ENCODE measurements at places on chromosomes 5 and 9. TPM values are rescaled to one million over a fixed set of nuclear protein-coding genes. Genes with fewer than 3 reads are reported as not detected.

DNA sequence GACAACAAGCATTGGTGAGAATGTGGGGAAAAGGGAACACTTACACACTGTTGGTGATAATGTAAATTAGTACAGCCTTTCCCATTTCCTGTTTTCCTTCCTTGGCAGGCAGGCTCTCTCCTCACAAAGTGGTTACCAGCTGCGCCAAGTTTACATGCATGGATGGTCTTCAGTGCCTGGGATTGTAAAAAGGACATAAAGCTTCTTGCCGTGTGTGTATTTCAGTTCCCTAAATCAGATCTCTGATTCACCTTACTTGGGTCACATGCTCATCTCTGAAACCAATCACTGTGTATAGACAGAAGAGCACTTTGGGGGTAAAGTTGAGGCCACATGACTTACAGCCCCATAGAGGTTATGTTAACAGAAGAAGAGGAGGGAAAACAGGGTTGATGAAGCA, 92.8 kb downstream of the CAVIN4 start:
- no peak for DNase-seq

The CARTPT gene
- not detected for total RNA-seq

DNA sequence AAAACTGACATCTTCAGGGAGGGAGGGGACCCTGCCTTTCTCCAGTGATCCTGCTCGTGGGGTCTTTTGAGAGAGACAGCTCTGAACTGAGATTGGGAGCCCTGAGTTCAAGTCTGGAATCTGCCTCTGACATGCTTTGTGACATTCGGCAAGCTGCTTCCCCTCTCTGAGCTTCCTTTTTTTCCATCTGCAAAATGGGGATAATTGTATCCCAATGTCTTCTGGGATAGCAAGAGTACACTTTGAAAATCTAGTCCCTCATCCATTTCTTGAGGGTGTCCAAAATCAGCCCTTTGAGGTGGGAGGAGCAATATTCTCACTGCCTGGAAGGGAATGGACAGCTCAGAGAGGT, 186.3 kb downstream of the RGS3 start:
- DNase-seq = no peak

The GPX8 gene
- not detected for total RNA-seq

The TICAM2 gene
- total RNA-seq = 6.1 TPM

The DIPK1B gene
- not detected for total RNA-seq

GRCh38 chr5:109573256-109573655, 116.5 kb upstream of the MAN2A1 start:
- no peak for DNase-seq

The QRFP gene
- total RNA-seq = not detected

- DNase-seq = no peak
Measured at GRCh38 chr9:91735049-91735448, 215.0 kb downstream of the ROR2 start.

DNA sequence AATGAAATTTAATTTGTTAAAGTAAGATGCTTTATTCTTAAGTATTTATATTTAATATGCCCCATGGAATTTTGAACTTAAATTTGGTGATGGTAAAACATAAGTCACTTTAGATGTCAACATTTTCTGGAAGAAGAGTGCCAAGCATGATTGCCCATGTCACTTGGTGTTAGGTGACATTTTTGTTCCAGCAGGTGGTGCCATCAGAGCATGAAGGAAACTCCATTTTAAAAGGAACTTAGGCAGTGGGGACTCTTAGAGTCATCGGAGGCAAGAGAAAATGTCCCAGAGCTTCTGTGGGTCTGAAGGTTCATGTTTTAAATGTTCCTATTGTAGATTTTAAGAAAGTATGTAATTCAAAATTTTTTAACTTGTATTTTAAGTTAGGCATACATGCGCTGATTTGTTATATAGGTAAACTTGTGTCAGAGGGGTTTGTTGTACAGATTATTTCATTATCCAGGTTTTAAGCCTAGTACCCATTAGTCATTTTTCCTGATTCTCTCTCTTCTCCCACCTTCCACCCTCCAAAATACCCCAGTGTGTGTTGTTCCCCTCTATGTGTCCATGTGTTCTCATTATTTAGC, 789.3 kb downstream of the SEMA5A start:
- no peak for DNase-seq

The NUTM2F gene
- not detected for total RNA-seq

The INSL6 gene
- total RNA-seq = not detected

- no peak for DNase-seq
Measured at GRCh38 chr5:11528720-11529119, 375.5 kb downstream of the CTNND2 start.

GRCh38 chr9:95989297-95989696, 113.8 kb downstream of the ERCC6L2 start:
- DNase-seq = no peak

GRCh38 chr9:75939536-75940111, 49.2 kb downstream of the PCSK5 start:
- no peak for DNase-seq

DNA sequence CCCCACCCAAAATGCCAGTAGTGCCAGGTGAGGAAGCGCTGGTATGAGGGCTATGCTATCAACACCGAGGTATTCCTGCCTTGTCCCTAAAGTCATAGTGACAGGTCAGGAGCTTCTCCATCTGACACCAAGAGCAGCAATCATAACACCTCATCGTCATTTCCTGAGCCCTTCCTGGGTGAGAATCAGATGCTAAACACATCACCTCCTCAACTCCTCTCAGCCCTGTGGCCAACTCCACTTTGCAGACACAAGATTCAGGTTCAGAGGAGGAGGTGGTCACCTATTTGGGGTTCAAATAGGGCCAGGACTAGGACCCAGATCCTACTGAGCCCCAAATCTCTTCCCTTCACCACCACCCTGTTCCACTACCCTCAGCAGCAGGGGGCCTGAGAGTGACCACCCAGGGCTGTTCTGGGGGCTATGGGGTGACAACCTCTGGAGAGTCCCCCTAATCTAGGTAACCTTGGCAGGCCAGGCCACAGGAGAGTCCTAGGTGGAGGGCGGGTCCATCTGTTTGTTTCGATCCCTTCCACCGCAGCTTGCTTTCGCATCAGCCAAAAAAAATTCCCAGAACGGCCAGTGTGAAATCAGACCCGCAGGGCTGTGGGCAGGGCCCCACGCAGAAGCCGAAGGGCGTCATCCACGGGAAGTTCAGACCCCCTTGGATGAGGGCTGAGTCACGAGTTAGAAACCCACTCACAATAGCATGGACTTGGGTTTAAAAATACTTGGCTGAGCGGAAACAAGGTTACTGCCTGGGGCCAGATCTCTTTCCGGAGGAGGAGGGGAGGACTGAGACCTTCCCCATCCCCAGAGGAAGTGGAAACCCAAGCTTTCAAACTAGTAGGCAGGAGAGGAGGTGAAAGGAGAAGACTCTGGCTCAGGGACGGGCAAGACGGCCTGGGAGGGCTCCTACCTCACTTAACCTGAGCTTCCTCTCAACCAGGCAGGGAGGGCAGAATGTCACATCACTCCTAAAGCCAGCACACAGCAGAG, 8.7 kb downstream of the STK10 start:
- DNase-seq = peak; percentile 82

The EGFL7 gene
- total RNA-seq = 0.36 TPM

The ROR2 gene
- not detected for total RNA-seq

The BSPRY gene
- 5.0 TPM for total RNA-seq

- no peak for DNase-seq
Measured at GRCh38 chr9:137376386-137376785, 46.6 kb downstream of the EXD3 start.

The GNA14 gene
- 0.45 TPM for total RNA-seq
